ENCODE measurements at places on chromosomes 6 and 20.

GRCh38 chr6:46539866-46540265, 48.6 kb upstream of the RCAN2 start:
- no peak for DNase-seq

DNA sequence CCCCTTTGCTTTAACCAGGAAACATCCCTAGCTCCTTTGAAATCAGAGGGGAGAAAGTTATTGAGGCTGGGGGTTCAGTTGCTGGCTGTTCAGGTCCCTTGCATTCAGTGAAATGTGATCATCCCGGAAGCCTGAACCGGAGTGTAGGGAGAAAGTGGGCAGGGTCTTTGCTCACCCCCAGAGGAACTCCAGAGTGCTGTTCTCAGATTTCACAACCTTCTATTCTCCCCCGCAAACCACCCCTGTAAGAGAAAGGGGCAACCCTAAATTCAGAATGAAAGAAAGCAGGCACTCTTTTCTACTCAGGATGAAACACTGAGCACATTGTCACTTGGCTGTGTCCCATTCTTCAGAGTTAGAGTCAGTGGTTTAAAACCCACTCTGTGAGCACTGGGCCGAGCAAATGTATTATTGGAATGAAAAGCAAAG, 139.8 kb downstream of the KHDC1L start:
- no peak for DNase-seq

- DNase-seq = no peak
Observed at GRCh38 chr6:3328796-3329195, 70.0 kb downstream of the PSMG4 start.

GRCh38 chr6:26743157-26743821, 83.7 kb upstream of the ZNF322 start:
- DNase-seq = peak; percentile 58

DNA sequence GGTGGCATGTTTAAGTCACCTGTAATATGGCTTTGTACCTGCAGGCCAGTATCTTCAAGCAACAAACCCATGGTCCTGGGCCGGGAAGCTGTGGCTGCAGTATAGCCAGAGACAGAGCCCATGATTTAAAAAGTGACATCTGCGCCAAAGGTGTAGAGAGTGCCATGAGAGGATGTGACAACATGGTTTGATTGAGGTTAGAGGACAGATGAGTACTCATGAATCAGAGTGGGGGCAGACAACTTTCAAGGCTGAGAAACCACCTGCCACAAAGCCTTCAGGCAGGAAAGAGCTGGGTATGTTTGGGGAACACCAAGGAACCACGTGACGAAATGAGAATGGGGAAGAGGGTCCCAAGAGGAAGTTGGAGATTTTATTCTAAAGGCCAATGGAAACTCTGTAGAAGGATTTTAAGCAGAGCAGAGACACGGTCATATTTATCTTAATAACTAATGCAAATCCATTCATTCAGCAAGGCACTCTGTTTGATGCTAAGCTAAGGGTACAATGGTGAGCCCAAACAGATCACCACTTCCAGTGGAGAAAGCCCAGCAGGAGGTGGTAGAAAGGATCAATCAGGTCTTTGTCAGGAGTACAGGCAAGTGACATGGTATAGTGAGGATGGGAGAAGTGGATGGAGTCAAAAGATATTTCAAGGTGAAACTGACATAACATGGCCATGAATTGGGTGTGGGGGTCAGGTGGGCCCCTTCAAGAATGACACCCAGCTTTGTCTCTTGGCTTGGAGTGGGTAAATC, 3.4 kb upstream of the MICAL1 start:
- DNase-seq = peak; percentile 73

GRCh38 chr6:1042583-1043457, 269.1 kb upstream of the FOXQ1 start:
- no peak for DNase-seq
